ENCODE measurements at places on chromosomes 13 and 19. TPM values are rescaled to one million over a fixed set of nuclear protein-coding genes. Genes with fewer than 3 reads are reported as not detected.

DNA sequence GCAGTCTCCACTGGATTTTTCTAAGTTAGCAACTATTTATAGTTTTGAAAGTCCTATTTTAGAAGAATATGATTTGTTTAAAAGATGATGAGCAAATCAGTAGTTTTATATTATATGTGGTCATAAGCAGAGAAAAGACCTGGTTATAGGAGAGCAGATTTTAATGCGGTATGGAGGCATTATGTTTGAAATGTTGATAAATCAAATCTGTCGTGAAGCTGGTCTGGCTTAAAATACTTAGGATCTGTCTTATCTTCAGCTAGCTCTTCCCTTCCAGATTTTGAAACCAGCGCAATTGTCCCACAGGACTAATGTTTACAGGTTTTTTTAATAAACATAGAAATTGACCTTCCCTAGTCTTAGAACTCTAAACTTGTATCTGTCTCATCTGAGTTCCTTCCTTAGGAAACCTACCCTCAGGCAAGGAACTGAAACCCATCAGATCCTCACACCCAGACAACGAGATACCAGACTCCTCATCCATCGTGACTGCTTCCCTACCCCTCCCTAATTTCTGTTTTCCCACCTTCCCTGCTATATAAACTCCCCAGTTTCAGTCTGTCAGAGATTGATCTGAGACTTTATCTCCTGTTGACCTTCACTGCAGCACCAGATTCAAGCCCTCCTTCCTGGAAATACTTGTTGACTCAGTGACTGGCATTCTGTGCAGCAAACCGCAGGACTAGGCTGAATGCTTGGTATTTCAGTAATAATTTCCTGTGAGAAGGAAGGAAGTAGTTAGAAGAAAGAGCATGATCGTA is 37.8 kb upstream of the CXCL17 start:
- no peak for DNase-seq

The SPACA4 gene
- not detected for total RNA-seq

The PRSS57 gene
- total RNA-seq: not detected

The ZNF527 gene
- total RNA-seq: 7.3 TPM

The NXNL1 gene
- total RNA-seq: not detected

The LRRC4B gene
- total RNA-seq: 2.0 TPM

DNA sequence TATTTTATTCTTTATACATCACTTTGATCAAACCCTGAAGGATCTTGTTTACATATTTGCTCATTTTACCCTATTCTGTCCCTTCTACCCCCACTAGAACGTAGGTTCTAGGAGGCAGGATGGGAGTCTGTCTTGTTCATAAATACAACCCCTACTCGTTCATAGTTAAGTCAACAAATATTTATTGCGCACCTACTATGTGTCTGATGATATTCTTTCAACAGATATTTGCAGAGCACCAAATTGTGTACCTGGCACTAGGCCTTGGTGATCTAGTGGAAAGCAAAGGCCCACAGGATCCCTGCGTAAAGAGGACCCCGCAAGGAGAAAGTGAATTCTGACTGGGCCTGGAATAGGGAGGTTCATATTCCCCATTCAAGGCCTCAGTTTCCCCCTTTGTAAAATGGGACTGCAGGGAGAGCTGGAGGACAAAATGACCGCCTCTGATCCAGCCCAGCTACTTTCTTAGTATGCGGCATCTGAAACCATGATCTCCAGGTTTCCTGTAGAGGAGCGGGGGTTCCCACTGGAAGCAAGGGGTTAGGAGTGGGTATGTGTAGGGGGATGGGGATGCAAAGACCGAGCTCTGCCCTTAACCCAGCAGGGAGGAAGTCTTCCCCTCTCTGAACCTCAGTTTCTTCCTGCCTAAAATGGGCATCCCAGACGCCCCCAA is 534 bp upstream of the GEMIN7 start:
- DNase-seq: no peak

DNA sequence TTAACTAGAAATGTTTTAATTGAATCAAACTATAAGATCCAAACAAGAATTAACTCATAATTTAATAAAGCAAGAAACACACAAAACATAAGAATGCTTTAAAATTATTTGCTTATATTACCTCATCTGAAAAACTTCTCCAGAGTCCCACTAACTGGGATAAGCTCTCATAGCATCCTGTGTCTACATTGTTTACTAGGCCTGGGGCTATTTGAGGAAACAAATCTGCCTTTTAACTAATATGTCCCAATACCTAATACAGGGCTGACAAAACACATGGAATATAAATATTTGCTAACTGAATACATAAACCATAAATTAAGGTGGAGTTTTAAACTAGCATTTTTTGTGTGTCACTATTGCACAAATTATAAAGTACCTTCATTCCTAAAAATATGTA is 1399.8 kb upstream of the SLC10A2 start:
- no peak for DNase-seq

DNA sequence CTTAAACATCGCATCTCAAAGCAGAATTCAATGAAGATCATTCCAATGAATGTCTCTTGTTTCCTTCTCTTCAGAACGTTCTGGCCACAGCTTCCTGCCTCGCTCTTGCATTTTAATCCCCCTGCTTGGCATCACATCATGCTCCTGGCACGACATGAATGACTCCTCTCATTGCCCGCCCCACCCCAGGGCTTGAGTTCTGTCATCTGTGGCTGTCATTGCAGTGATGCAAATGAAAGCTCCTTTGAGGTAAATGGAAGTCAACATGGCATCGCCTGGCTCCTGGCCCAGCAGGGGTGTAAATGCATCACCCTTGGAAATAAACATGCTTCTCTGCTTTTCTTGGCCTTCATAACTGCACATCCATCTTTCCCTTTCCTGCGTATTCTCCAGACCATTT is 48.6 kb downstream of the SCEL start:
- no peak for DNase-seq

DNA sequence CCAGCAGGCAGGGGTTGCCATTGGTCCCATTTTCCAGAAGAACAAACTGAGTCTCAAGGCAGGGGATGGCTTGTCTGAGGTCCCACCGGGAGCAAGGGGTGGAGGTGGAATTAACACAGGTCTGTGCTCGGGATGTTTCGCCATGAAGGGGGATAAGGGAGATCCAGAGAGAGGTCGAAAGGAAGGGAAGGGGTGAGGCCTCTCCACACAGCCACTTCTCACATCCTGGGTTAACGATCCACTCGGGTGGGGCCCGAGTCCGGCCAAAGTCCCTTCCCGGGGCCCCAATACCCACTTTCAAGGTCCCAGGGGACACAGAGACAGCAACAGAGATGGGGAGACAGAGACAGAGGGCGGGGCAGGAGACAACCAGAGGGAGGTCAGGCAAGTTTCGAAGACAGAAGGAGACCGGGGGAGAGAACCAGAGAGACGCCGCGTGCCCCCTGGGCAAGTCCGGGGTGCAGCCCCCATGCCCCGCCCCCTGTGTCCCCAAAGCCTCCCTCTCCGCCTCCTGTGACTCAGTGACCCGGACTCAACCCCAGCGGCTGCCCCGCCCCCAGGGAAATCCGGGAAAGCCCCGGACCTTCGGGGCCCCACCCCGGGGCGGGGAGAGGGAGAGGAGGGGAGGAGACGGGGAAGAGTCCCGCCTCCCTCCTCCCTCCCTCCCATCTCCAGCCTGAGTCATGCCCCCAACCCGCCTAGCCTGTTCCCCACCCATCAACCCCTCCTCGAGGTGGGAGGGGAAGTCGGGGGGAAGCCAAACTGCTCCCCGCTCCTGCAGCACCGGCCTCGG is 1.4 kb upstream of the BCL3 start:
- DNase-seq: peak; percentile 97

DNA sequence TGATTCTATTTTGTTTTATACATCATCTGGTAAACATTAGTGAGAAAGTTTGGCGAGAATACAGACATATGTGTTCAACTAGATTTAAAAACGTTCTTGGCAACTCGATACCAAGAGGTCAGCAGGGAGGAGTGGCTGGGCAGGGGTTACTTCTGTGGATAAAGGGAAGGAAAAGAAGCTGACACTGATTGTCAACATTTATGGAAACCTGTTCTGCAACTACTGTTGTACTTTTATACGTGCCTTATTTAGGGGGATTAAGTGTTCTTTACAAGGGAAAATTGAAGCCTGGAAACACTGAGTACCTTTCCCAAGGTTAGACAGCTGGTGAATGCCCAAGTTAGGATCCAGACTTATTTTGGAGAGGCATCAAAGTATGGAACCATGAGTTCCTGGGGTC is 65.0 kb downstream of the MTUS2 start:
- no peak for DNase-seq

The PRR20E gene
- total RNA-seq: not detected

GRCh38 chr19:48826606-48827020 is 9.7 kb downstream of the HSD17B14 start:
- no peak for DNase-seq

DNA sequence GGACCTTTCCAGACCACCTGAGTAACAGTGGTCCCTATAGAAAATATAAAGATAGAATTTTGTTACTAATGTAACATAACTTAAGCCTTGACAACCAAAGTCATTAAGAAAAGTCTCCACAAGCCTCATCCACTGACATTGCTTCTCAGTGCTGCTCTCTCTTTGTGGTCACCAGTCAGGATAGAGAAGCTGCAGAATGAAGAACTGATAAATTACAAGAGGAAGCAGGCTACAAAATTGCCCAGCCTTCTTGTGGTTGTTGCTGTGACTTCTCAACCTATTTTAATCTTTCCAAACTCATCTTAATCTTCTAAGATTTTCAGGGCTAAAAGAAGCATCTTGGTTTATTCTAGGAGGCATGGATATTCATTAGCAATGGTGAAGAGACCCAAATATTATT is 343.8 kb downstream of the MZT1 start:
- no peak for DNase-seq

DNA sequence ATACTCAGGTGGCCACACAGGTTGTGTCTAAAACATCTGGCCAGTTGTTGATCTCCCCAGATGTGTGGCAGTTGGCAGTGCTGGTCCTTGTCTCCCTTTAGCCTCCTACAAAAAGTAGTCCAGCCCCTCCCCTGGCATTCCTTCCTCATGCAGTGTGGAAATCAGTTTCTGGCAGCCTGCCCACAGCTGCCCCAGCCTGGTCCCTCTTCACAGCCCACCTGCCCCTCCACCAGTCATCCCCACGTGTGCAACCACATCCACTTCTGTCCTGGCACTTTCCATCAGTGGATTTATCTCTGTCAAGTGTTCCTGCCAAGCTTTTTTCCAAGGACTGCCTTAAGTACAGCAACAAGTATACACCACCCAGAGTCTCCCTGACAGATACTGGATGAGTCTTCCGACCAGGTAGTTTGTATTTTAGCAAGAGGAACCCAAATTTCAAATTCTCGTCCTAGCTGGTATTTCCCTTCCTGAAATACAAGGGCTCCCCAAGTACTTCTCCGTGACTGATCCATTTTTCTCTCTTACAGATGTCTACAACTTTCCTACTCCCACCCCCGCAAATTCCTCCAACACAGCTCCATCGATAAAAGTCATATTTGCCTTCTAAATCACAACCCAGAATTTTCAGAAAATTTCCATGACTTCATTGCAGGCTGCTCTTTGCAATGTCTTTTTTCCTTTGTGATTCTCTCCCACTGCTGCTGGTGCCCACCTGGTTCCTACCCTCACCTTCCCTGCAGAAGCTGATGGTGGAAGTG is 313.5 kb downstream of the FOXO1 start:
- DNase-seq: peak; percentile 60

DNA sequence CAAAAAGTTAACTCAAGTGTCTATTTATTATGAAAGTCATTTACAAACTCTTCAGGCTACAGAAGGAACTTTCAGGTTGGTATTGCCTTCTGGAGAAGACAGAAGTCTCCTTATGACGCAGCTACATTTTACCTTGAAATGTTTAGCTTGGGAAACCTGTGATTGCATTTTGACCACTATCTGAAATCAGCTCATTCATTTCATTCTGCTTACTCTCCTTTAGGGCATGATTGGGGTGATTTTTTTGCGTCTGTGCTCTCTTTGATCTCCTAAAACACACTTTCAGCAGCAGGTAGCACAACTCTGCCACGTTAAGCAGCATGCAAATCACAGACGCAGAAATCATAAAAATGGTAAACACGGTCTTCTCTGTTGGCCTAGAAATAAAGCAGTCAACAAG is 9.6 kb downstream of the GJB6 start:
- DNase-seq: no peak

- DNase-seq: no peak
Observed at GRCh38 chr13:80441968-80442367, 101.0 kb upstream of the SPRY2 start.

The ZGLP1 gene
- total RNA-seq: 0.90 TPM

The ZNF611 gene
- total RNA-seq: 4.0 TPM

DNA sequence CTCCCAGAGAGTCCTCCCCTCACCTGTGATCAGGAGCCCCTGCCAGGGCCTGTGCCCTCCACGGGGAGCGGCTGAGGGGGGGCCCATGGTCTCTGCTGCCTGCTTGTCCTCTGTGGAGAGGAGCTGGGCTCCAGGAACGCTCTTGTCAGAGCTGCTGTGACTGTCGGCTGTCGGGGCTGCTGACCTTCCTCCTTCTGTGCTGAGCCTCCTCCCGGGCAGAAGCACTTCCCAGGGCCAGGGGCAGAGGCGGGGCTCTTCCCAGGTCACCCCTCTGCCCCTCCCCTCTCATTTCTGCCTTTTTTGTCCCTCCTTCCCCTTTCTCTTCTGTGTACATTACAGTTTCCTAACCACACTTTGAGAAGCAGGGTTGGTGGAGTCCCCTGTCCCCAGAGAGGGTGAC is at the start of gene CEACAM4:
CEACAM4 (minus strand) TSS at position 198 of the 400 bp plus-strand sequence; CDS start at position 87, 111 bp downstream.
- no peak for DNase-seq

DNA sequence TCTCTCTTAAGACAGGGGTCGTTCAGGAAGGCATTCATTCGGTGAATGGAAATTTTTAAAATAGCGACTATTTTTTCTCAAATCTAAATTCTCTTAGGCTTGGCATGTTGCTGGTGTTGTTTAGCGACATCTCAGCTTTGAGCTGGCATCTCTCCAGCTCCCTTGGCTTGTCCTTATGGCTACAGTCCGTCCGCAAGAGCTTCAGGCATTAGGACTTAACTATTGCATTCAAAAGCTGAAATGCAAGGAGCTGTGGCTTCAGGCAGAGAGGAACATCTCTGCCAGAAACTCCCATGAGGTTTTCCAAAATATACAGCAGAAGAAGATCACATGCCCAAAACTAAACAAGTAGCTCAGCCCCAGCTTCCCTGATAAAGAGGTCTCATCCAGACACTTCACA is 578.5 kb downstream of the EFNB2 start:
- DNase-seq: no peak

- DNase-seq: no peak
Observed at GRCh38 chr13:52043675-52044074, 19.2 kb downstream of the UTP14C start.

DNA sequence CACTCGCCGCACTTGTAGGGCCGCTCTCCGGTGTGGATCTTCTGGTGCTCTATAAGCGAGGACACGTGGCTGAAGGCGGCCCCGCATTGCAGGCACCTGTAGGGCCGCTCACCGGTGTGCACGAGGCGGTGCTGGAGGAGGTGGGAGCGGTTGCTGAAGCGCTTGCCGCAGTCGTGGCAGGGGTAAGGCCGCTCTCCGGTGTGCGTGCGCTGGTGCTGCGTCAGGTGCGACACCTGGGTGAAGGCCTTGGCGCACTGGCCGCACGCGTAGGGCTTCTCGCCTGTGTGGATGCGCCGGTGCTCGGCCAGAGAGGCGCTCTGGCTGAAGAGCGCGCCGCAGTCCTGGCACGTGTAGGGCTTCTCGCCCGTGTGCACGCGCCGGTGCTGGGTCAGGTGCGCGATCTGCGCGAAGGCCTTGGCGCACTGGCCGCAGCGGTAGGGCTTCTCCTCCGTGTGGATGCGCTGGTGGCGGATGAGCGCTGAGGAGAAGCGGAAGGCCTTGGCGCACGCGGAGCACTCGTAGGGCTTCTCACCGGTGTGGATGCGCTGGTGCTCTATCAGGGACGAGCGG is 7.5 kb downstream of the ZNF835 start:
- no peak for DNase-seq

- DNase-seq: peak; percentile 97
Observed at GRCh38 chr19:46299004-46299509, 2.2 kb downstream of the HIF3A start.

GRCh38 chr13:58085274-58085673 is 453.7 kb downstream of the PCDH17 start:
- no peak for DNase-seq
